Hindlimb muscle (tissue), 1 donor: ENCODE measurements at places on chromosomes 2 and 18. TPM values are rescaled to one million over a fixed set of nuclear protein-coding genes. Genes with fewer than 3 reads are reported as not detected.

- no peak for DNase-seq
Observed at GRCh38 chr2:237639052-237639835, 11.9 kb downstream of the LRRFIP1 start.

DNA sequence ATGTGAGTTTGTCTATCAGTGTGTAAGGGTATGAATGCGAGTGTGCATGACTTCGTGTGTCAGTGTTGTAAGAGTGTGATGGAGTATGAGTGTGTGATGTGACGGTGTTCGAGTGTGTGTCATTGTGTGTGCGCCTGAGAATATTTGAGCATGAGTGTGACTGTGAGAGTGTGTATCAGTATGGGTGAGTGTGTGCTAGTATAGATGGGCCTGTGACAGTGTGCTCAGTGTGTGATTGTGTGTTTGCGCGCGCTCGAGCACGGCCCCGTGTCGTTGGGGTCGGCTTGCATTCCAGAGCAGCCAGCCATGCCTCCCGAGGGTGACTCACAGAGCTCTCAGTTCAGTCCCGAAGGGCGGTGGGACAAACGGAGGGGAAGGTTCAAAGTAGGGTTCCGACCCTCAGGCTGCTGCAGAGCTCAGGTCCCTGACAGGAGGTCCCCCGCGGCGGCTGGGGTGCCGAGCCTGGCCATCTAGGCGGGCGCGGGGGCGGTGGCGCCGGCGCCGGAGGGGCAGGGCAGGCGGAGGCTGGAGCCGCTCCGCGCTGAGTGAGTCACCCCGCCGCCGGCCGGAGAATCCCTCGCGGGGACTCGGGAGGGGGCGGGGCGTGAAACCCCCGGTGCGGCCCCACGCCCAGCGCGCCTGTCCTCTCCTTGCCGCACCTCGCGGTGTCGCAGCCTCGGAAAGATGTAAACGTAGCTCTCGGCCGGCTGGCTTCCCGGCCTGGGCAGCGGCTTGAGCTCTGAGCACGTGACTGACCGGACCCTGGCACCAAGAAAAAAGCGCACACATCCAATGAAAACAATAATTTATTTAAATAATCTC lies 3.8 kb downstream of the DLX2 start:
- DNase-seq = no peak

- no peak for DNase-seq
Observed at GRCh38 chr18:63788447-63789096, 13.4 kb downstream of the SERPINB7 start.

DNA sequence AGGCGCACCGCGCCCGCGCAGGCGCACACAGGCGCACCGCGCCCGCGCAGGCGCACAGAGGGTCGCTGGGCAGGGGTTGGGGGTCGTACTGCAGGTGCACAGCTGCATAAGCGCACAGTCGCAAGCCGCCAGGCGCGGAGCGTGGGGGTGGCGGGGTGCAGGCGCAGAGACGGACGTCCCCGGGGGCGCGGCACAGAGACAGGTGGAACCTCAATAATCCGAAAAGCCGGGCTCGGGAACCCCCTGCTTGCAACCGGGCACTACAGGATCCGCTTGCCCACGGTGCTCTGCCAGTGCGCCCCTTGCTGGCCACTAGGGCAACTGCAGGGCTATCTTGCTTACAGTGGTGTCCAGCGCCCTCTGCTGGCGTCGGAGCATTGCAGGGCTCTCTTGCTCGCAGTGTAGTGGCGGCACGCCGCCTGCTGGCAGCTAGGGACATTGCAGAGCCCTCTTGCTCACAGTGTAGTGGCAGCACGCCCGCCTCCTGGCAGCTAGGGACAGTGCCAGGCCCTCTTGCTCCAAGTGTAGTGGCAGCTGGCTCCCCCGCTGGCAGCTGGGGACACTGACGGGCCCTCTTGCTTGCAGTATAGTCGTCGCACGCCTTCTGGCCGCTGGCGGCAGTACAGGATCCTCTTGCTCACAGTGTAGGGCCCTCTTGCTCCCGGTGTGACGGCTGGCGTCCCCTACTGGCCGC lies 34.9 kb downstream of the FAM110C start:
- no peak for DNase-seq

The IMMT gene
- 71.7 TPM for polyA plus RNA-seq

The SERPINB13 gene
- polyA plus RNA-seq = 0.43 TPM

The RFX8 gene
- polyA plus RNA-seq = 1.9 TPM

The CD8B2 gene
- polyA plus RNA-seq = not detected
